ENCODE measurements at places on chromosomes 1 and 21. TPM values are rescaled to one million over a fixed set of nuclear protein-coding genes. Genes with fewer than 3 reads are reported as not detected.

The PTGFRN gene
- 142 TPM for total RNA-seq

The TACSTD2 gene
- total RNA-seq = 33.0 TPM

The LGR6 gene
- total RNA-seq = not detected

The CDA gene
- 1.4 TPM for total RNA-seq

The KCNJ9 gene
- not detected for total RNA-seq

The FCRL4 gene
- not detected for total RNA-seq

The TOR3A gene
- total RNA-seq = 28.4 TPM

The LAMB3 gene
- total RNA-seq = 4.6 TPM

The MROH9 gene
- not detected for total RNA-seq

The TCHH gene
- total RNA-seq = 0.06 TPM

The LEFTY2 gene
- total RNA-seq = not detected

The TMEM269 gene
- not detected for total RNA-seq

The ANKRD65 gene
- total RNA-seq = 0.32 TPM

The NR5A2 gene
- total RNA-seq = 16.8 TPM

The PLPPR5 gene
- total RNA-seq = not detected

The CFHR3 gene
- not detected for total RNA-seq

The S100A8 gene
- total RNA-seq = not detected

All from bladder microvascular endothelial cell (primary cell).